ENCODE measurements at places on chromosomes 5 and 9.

- no peak for DNase-seq
Observed at GRCh38 chr5:107807431-107807830, 136.7 kb upstream of the EFNA5 start.

DNA sequence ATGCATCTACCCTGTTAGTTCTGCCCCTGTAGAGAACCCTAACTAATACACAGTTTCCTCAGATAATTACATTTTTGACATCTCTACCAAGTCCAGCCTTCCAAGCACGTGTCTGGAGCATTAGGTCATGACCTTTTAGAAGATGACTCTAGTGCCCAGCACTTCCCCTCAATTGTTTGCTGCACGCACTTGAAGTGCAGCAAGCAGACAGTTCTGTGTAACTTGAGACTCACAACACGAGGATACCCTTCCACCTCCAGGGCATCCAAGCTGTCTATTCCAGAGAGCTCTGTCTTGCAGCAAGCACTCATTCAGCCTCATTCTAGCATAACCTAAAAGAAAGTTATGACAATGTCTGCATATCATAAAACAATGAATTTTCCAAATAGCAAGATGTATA lies 1410.5 kb upstream of the CDH18 start:
- DNase-seq: no peak

- peak; percentile 95 for DNase-seq
Observed at GRCh38 chr5:8538821-8539220, 669.9 kb downstream of the MTRR start.

DNA sequence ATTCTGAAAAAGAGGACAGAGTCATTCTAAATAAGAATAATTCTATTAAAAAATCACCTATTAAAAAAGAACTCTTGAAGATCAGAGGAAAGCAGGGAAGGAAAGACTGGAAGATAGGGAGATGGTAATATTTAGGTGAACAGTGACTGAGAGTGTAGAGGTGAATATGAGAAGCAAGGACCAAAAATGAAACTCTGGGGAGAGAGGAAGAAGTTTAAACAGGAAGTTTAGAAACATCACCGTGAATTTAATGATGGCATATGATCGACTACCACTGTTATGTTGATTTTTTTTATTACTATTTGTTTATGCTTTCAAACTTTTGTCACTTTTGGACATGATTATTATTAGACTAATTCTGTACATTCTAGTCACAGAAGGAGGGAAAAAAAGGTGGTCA lies 1.7 kb upstream of the SPINK6 start:
- no peak for DNase-seq

DNA sequence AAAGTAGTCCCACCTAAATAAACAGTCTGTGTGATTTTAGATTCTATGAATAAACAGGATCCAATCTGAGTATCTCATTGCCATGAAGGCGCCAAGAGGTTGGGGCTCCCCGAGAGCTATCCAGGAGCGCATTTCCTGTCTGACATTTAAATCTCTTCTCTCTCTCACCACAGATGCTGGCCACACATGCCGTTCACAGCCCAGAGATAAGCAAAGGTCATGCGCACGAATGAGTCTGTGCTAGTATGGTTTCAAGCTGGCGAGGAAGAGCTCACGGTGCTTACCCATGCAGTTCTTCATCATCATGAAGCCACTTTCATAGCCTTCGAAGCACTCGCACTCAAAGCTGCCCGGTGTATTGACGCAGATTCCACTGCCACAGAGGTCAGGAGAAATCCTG lies 199.4 kb downstream of the FBN2 start:
- no peak for DNase-seq
